ENCODE measurements at places on chromosomes 6 and 20.

DNA sequence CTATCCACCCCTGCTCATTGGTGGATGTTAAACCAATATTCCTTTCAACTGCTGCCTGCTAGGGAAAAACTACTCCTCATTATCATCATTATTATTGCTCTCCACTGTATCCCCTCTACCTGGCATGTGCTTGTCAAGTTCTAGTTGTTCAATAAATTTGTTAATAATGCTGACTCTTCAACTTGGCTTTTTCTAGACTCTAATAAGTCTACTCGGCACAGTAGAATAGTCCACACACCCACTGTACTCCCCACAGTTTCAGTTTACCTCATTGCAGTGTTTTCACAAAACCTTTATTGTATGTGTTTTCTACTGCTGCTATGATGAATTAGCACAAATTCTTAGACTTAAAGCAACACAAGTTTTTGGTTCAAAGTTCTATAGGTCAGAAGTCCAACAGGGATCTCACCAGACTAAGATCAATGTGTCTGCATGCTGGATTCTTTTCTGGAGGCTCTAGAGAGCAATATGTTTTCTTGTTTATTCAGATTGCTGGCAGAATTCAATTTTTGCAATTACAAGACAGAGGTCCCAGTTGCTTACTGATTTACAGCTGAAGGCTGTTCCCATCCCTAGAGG, 13.1 kb downstream of the BTN3A1 start:
- no peak for DNase-seq

GRCh38 chr6:1309366-1309765, 2.5 kb upstream of the FOXQ1 start:
- no peak for DNase-seq

GRCh38 chr6:91213229-91213901, 626.5 kb upstream of the MAP3K7 start:
- DNase-seq, result no peak

GRCh38 chr20:54115172-54115854, 44.9 kb upstream of the BCAS1 start:
- DNase-seq, result peak; percentile 30

- no peak for DNase-seq
These were observed 31.5 kb downstream of the PACSIN1 start for GRCh38 chr6:34497411-34497810.

DNA sequence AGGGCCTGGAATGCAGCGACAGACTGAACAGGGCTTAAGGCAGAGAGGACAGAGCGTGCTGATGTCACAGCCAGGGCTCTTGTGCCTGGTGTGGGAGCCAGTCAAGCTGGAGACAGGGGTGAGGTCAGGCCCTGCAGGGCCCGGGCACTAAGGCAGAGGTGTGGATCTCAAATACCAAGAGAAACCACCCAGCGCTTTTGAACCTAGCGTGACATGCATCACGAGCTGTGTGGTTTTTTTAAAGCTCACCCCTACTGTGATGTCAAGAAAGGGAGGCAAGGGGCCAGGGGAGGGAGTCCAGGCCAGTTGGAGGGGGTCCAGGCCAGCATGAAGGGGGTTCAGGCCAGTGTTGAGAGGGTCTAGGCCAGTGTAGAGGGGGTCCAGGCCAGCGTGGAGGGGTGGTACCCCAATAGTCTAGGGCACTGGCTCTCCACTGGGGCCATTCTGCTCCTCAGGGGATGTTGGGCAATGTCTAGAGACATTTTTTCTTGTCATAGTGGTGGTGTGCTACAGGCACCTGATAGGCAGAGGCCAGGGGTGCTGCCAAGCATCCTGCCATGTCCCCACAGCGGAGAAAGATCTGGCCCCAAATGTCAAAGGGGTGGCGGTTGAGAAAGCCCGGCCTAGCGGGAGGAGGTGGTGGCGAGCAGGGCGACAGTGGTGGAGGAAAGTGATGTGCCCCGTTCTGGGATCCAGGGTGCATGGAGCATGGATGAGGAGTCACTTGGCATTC, 42.6 kb downstream of the RBM38 start:
- DNase-seq, result no peak

GRCh38 chr6:146337376-146337775, 206.3 kb upstream of the RAB32 start:
- no peak for DNase-seq

DNA sequence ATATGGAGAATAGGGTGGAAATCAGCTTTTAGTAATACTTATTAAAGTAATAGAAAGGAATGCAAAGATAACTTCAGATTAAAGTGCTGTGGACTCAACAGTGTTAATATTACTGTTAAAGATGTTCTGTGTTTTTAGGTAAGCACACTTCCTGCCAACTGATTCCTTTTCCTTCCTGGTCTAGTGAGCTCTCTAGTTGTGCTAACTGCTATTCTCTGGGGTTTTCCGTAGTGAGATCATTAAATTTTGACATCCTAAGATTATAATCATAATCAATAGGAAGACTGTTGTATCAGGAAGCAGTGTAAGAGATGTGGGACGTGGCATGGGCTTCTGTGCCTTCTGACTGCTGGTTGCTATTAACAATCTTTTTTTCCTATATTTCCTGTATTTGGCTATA, 1.2 kb upstream of the TMEM217 start:
- no peak for DNase-seq

GRCh38 chr6:157732007-157732406, 91.0 kb upstream of the SNX9 start:
- no peak for DNase-seq

DNA sequence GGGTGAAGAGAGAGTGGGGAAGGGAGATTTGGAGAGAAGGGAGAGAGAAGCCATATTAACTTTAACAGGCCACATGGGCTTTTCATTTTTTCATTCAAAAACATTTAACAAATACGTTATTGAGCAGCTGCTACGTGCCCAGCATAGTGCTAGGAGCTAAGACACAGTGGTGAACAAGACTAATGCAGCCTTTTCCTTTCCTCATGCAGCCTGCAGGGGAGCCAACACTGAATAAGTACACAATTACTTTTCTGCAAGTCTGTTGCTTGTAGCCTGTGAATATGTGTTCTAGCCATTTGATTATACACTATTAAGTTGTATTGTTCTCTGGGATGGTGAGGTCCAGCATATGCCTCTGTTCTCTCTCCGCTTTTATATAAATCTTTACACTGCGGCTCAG, 1.9 kb upstream of the BLOC1S5 start:
- DNase-seq, result no peak

DNA sequence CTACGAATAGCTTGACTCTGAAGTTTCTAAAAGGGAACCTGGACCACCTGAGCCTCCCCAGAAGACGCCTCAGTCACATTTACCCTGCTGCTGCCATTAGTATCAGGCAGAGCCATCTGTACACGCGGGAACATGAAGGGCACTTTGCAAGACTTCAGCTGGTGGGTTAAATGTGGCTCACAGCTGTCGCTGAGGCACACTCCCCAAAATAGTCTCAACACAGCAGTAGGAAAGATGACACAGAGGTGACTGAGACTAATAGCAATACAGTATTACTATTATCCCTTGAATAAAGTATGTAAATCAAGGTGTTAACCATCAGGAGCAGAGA, 29.0 kb downstream of the PSMB1 start:
- no peak for DNase-seq

GRCh38 chr6:79684876-79685275, 53.7 kb downstream of the SH3BGRL2 start:
- no peak for DNase-seq

GRCh38 chr20:50844430-50845100, 49.7 kb downstream of the BCAS4 start:
- DNase-seq, result peak; percentile 85

- DNase-seq, result no peak
These were observed 78.8 kb upstream of the ARID1B start for GRCh38 chr6:156698239-156699016.

- DNase-seq, result no peak
These were observed 62.2 kb downstream of the SMLR1 start for GRCh38 chr6:130889423-130889822.

GRCh38 chr20:38116409-38117165, 48.5 kb downstream of the TGM2 start:
- DNase-seq, result no peak

DNA sequence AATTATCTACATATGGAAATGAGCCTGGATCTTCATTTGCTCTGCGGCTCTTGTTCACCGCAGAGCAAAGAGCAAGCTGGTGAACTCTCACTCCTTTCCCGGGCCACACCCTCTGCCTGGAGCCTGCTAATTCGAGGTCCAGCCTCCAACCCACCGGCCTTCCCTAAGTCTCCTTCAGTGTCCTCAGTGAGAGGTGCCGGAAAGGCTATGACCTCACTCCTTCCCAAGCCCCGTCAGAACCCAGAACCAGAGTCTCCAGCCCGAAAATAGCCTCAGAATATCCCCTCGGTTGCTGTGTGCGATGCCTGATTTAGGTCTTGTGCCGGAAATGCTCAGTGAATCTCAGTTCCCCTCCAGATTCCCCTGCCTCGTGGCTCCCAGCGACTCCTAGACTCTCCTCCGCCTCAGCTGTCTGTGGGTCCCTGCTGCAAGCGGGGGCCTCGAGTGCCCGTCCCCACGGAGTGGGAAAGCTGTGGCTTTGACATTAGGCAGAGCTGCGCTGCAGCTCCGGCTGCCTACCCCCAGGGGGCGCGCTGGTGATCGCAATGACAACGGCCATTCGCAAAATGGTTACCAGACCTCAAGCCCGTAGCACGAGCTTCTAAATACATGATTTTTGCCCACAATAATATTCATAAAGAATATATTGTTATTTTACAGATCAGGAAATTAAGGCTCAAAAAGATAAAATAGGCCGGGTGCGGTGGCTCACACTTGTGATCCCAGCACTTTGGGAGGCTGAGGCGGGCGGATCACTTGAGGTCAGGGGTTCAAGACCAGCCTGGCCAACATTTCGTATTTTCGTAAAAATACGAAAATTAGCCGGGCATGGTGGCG, 4.1 kb upstream of the BNIP5 start:
- DNase-seq, result peak; percentile 65

DNA sequence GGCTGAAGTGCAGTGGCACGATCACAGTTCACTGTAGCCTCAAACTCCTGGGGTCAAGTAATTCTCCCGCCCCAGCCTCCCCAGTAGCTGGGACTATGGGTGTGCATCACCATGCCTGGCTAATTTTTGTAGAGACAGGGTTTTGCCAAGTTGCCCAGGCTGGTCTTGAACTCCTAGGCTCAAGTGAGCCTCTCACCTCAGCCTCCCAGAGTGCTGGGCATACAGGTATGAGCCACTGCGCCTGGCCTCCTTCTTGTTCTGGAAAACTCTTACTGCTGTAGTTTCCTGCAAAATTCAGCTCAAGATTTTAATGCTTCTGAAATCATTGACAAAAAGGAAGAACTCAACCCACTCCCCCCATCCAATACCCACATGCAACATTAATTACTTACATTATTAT, 21.9 kb upstream of the KCNG1 start:
- DNase-seq, result no peak

DNA sequence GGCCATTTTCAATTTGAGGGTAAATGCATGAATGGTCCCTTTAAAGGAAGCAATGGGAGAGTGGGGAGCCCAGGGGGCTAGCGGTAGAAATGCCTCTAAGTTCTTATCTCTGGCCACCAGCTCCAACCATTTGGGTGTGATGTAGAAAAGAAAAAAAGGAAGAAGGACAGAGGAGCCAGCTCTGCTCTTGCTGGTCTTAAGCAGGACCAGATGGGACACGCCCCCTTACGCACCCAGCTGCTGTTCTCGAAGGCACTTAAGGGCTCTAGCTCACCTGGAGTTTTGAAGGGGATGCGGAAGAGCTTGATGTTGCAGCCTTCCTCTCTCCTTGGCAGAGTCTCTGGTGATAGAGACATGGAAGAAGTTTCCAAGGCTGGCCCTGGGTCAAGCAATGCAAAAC, 59.5 kb upstream of the RNF144B start:
- DNase-seq, result peak; percentile 69

DNA sequence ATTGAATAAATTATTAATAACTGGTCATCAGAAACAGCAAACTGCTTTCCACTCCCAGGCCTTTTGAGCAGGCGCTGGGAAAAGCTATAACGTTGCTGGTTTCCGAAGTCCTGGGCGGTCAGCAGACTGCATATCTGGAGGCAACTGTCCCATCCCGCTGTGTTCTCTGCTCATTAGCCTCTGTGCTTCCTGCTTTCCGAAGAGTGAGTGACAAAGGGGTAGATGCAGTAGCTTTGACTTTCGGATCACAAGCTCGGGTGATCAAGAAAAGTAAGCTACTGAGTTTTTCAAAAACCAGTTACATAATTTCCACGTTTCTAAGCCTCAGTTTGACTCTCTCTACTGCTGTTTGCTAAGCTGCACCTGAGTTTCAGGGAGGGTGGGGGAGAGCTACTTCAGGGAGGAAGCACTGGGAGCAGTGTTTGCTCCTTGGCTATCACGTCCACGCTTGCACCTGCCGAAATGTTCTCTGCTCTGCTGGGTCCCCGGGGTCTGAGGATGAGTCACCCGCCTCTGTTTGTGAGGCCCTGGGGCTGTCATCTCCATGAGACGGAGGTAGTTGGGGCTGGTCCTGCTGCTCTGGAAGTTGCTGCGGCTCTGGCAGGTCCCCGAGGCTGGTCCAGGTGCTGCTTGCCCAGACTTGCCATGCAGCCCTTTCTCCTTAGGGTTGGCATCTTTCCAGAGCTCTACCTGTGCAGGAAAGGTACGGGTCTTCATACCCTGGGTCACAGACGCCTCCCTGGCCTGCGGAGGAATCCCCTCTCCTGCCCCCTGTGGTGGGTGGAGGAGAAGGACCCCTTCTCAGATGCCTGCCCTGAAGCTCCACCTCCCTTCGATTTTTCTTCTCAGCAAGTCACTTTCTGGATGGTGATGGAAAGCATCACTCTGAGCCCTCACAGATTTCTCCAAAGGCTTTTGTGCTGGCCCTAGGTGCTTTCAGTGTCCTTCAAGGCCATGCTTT, 220.0 kb downstream of the QKI start:
- no peak for DNase-seq

GRCh38 chr20:54231036-54231435, 23.1 kb downstream of the PFDN4 start:
- peak; percentile 48 for DNase-seq

DNA sequence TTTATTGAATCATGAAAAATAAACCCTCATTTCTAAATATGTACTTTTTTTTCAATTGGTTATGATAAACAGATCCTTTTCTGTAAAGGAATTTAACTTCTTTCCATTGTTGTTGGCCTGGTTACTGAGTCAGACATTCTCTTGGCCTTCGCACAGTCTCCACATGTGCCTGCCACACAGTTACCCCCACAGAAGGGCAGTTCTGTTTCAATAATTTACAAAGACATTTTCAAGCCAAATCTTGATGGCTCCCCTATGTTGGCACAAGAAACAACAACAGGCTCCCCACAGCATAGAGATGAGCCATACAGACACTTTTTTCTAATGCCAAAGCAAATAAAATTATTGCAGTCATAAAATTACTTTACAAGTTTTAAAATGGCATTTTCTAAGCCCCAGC, 55.6 kb upstream of the BEND6 start:
- DNase-seq, result peak; percentile 56

Data from fibroblast of skin of right biceps (primary cell).